Renal pelvis (tissue), 12 donors: ENCODE measurements at places on chromosomes 2 and 18.
A peak's percentile ranks its signal among the peaks of the same experiment; 100 is the strongest.

DNA sequence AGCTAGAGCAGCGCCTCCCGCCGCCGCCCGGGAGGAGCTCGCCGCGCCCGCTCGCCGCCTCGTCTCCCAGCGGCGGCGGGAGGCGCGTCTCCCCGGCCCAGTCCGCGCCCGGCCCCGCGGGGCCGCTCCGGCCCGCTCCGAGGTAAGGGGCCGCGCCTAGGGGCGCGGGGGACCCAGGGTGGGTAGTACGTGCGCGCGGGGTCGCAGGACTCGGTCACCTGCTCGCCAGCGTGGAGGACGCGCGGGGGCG lies 259 bp downstream of the NPAS2 start:
- no peak for DNase-seq

- DNase-seq, result peak; percentile 86
Measured at GRCh38 chr2:8525582-8526402, 156.1 kb upstream of the ID2 start.

- DNase-seq, result no peak
Measured at GRCh38 chr2:226079671-226080181, 680.2 kb downstream of the NYAP2 start.

GRCh38 chr2:119678021-119678656 lies 862 bp upstream of the TMEM177 start:
- DNase-seq, result no peak

DNA sequence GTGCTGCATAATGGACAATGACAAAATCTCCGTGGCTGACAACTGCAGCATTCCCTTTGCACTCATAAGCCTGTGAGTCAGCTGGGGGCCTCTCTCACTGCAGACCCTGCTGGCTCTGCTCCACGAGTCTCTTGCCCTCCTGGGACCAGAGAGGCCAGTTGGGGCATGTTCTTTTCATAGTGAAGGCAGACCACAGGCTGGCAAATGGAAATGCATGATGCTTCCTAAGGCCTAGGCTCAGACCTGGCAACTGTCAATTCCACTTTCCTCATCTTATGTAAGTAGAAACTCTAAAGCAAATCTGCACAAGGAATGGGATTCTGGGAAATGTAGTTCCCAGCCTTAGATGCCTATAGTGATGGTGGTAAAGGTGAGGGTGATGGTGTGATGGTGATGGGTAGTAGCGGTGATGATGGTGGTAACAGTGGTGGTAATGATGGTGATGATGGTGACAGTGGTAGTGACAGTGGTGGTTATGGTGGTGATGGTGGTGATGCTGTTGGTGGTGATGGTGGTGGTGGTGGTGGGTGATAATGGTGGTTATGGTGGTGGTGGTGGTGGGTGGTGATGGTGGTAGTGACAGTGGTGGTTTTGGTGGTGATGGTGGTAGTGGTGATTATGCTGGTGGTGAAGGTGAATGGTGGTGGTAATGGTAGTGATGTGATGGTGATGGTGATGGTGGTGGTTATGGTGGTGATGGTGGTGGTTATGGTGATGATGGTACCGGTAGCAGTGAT lies 185.8 kb upstream of the ARL4C start:
- DNase-seq, result no peak

DNA sequence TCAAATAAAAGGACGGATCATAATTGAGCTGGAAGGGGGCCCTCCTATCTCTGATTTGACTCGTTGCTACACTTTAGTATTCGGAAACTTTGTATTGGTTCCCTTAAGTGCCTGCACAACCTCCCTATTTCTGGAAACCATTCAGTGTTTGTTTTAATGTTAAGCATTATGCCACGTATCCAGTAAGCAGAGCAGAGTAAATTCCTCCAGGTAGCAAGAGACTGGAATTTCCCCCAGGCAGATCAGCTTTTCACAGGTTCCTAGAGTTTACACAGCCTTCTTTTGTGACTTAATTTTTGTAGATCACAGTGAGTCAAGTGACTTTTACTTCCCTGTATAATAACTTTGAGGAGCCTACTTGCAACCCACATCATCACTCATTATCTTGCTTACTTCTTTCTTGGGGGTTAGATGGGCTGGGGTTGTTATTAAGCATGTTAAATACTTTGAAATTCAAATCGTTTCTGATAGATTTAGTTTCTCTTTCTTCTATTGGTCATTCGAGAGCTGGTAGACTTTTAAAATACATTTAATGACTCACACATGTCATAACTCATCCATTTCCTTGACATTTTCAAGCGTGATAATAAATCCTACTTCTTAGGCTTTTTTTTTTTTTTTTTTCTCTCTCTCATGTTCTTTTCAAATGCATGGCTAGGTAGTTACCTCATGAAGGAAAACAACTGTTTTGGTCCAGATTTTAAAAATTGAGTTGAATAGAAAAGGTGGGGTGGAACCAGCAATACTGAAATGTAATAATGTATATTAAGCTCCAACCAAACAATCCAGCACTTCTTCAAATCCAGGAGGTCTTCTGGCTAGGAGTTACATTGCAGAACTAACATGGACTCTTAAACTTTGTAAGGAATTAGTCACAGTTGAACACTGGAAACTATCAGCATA lies 219.3 kb downstream of the NEDD4L start:
- no peak for DNase-seq

DNA sequence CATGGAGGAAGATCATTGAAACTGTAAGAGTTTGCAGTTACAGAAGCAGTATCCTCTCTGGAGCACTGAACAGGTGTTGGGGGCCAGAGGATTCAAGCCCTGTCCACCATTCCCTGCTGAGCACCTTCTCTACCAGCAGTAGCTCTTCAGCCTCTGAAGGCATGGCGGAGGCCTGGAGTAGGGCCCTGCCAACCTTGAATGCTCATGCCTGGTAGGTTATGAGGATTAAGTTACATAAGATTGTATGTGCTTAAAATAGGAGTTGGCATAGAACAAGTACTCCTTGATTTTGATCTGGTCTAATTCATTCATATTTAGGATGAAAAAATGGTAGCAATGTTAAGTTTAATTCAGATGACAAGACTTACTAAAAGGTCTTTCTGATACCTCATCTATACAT lies 40.2 kb downstream of the FMNL2 start:
- no peak for DNase-seq

- DNase-seq, result no peak
Measured at GRCh38 chr2:216769626-216770025, 74.3 kb upstream of the IGFBP5 start.

DNA sequence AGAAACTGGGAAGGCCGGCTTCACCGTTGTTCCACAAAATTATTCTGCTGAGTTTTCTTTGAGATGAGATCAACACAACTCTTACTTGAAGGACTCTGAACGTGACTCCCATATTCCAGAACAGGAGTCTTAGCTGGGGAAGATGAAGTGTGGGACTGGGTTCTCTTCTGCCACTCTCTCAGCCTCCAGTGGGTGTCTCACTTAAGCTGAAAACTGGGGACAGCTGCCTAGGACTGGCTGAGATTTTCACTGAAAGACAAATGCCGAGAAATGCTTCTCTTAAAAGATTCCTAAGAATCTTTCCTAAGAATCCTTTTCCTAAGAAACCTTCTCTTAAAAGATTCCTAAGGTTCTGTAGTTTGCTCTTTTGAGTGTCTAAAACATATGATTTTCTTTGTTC lies 156.6 kb upstream of the LHCGR start:
- no peak for DNase-seq

- DNase-seq, result no peak
Measured at GRCh38 chr2:8413589-8414135, 268.2 kb upstream of the ID2 start.

DNA sequence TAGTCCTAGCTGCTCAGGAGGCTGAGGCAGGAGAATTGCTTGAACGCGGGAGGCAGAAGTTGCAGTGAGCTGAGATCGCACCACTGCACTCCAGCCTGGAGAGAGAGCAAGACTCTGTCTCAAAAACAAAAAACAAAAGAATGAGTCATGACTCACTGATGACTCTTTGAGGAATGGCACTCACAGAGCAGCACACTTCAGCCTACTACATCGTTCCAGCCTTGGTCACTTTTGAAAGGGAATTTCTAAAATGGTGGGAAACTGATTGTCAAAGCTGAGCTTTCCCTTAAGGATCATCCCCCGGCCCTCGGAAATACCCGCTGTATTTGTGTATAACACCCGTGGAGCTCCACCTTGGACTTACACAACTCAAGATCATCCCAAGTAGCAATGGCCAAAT lies 217.3 kb upstream of the HS6ST1 start:
- no peak for DNase-seq

DNA sequence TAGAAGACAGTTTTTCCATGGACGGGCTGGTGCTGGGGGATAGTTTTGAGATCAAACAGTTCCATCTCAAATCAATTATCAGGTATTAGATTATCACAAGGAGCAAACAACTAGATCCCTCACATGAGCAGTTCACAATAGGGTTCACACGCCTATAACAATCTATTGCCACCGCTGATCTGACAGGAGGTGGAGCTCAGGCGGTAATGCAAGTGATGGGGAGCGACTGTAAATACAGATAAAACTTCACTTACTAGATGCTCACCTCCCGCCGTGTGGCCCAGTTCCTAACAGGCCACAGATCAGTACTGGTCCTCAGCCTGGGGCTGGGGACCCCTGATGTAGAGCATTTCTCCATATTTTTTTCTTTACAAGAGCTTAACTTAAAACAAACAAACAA lies 203.6 kb downstream of the CDH7 start:
- DNase-seq, result no peak

DNA sequence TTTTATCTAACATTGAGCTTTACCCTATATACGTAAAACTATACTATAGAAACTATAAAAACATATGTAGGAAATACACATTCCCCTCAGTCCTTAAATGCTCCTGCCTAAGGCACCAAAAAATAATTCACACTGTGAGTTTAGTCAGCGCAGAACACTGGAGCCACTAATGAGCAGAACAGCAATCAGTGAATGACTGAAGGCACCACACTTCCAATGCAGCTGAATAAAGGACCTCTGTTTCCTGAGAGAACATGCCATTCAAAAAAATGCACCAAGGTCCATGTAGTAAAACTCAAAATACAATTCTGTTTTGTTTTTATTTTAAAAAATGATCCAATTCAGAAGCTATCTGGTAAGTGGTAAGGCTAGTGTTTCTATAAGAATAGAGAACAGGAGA lies 1280.6 kb upstream of the NRXN1 start:
- no peak for DNase-seq

DNA sequence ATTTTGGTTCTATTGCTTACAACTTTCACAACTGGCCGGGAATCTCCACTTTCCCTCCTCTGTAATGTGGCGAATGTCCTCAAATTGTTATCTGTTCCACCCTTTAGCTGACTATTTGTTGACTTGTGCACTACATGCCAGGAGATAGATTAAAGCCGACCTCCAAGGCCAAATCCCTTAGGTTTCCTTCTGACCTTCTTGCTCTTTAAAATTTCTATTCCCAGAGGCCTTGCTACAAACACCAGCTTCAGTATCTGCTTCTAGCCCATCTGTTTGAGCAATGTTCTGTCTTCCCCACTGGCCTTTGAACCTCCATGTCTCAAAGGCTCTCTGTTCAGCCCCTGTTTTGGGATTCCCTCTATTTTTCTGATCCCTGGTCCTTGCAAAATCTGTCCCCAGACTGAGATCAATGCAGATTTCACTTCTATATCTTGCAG lies 426.2 kb downstream of the LRATD1 start:
- no peak for DNase-seq

- no peak for DNase-seq
Measured at GRCh38 chr18:72456802-72457201, 87.3 kb downstream of the CBLN2 start.

DNA sequence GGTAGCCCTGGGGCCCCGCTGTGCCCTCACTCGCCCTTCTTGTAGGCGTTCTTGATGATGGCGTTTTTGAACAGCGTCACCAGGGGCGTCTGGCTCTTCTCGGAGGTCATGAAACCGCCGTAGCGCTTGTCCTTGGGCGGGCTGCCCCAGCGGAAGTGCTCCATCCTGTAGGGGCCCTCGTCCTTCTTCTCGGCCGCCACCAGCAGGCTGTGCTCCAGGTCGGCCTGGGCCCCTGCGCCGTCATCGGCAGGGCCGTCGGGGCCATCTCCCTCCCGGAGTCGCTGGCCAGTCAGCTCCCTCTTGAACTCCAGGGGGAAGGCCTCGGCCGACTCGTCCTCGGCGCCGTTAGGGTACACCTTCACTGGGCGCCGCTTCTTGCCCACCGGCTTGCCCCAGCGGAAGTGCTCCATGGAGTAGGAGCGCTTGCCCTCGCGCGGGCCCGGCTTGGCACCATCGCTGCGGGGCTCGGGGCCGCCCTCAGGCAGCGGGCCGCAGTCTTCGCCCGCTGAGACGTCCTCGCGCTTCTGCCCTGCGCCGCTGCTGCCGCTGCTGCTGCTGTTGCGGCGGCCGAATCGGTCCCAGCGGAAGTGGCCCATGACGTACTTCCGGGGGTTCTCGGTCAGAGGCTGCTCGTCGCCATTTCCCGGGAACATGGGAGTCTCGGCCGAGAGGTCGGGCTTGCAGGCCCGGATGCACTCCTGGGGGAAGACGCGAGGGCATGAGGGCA lies 7.2 kb downstream of the POMC start:
- DNase-seq, result peak; percentile 30

GRCh38 chr2:25362434-25363145 lies 20.9 kb upstream of the DNMT3A start:
- DNase-seq, result no peak

GRCh38 chr2:240605867-240606743 lies 19.2 kb upstream of the GPR35 start:
- DNase-seq, result no peak

DNA sequence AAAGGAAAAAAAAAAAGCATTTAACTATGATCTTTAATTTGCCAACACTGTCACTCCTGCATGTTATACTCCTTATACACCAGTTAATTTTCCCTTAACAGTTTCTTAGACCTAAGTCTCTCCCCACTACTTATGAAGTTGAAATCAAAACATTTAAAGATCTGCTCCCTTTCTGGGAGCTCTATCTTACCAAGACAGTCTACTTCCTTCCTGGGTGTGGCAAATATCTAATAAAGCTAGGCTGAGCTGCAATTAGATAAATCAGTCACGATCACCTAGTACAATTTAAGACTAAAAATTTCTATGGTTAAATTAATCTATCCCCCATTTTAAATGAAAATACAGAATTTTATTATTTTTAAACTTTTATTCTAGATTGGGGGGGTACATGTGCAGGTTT lies 33.4 kb downstream of the PUM2 start:
- no peak for DNase-seq

DNA sequence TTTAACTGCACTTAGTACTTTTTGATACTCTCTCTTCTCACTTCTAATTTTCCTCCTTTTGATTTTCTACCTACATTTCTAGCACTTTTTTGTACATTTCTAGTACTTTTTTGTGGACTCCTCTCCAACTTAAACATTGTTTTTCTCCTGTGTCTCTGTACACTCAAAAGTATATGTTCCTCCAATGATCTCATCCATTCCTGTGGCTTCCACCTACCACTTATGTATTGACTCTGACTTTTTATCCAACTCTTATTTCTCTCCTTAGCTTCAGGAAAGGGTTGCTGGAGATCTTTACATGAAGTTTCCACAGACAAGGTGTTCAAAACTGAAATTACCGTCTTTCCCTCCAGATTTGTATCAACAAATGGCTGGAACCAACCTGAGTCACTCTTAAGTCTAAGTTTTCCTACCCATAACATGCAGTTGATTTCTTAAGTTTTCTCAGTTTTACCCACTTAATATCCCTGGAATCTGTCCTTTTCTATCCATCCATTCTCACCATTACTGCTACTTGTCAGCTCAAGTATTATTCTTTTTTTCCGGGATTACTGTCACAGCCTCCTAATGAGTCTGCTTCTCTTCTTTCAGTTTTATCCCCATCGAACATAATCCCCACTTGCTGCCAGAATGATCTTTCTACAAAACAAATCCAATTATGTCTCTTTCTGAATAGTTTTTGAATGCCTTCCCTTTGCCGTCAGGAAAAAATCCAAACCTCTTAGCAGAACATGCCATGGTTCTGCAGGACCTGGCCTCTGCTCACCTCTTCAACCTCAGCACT lies 22.6 kb upstream of the PELI1 start:
- no peak for DNase-seq
